Hematopoietic multipotent progenitor cell treated with erythropoietin and hydrocortisone succinate and interleukin-3 and kit ligand, for 17 days (in vitro differentiated cells): ENCODE measurements at places on chromosomes 7 and 10.

DNA sequence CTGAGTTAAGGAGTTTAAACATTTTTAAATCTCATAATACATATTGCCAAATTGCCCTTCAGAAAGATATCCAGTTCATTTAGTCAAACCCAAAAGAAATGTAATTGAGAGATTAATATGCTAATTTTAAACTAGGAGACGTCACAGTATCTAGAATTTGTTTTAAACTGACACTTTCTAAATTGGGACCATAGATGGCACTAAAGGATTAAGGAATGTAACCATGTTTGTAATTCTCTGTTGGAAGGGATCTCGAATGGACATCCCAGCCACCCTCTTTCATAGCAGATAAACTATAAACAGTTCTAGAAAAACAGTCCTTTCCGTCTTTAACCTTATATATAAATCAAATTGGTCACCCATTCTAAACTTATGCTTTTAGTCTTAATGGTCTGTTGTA lies 30.0 kb upstream of the SAMD9L start:
- DNase-seq: peak; percentile 73

- DNase-seq: peak; percentile 25
These were observed 130.1 kb downstream of the NT5C2 start for GRCh38 chr10:103062854-103063590.

GRCh38 chr10:22550732-22551131 lies 163.6 kb downstream of the PIP4K2A start:
- DNase-seq: peak; percentile 53

- DNase-seq: no peak
These were observed 116.2 kb downstream of the LRMDA start for GRCh38 chr10:75547391-75548298.

DNA sequence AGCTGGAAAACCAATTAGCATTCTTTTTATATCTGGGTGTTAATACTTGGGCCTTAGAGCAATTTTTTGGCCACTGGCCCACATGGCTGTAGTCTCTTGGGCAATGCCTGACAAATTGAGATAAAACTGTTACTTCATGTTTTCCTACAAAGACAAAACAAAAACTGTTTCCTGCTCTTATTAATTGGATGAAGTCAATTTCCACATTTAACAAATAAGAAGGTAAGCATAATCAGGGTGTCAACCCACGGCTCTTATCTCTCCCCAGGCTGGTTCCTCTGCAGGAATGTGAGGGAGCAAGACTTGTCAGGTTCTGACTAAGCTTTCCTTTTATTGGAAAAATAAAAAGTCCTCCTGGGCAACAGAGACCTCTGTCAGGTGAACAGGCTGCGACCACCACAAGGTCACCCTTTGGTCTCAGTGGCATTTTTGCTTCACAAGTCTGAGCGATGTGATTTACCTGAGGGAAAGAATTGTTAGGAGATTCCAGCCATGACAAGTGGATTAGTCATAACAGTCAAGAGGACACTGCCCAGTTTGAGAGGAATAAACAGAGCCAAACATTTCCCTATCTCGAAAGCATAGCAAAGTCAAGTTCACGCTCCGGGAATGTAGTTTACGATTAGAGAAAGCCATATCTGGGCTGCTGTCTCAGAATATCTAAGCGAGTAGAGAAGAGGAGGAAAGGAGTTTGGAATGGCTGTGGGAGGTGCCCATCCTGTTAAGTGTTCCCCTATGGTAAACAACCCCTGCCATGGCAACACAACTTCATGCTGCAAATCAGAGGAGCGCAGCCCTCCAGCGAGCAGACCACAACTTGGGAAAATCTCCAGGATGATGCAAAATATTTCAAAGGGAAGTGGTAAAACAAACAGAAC lies 144.4 kb downstream of the TES start:
- no peak for DNase-seq

- no peak for DNase-seq
These were observed 17.0 kb downstream of the TRA2A start for GRCh38 chr7:23514755-23515154.

GRCh38 chr7:30188811-30189210 lies 54.0 kb downstream of the MTURN start:
- no peak for DNase-seq

- no peak for DNase-seq
These were observed 16.2 kb downstream of the CTBP2 start for GRCh38 chr10:125144206-125144605.

DNA sequence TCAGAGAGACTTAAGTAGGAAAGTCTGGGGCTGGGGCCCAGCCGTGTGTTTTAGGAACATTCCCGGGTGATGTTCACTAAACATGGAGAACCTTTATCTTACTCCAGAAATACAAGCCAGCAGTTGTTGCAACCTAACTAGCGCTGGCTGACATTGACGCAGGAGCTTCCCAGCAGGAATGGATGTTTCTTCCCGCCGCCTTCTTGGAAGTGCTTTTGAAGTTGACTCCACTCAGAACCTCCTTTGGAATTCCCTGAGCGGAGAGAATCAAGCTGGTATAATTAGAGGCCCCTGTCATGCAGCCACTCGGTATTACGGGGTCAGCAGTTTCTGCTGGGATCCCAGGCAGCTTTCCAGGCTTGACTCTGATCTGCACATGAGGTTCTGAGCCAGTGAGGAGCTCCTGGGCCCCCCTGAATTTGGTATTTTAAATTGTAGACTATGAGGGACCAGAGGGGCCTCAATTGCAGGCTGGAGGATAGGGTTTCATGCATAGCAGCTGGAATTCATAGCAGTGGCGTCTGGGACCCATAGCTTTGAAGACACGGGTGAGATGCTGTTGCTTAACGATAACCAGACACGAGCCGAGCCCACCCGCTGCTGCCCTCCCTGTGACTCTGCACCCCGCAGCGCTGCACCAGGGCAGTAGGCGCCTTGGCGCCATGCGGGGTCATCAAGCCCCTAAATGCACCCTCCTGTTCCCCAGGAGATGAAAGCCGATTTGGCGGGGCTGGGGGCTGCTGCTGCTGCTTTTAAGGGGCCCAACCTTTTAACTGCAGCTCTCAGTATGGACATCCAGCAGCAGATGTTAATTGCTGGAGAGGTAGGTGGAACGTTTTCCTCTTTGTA lies 61.8 kb downstream of the EEPD1 start:
- DNase-seq: no peak

GRCh38 chr10:8056871-8057331 lies 2.4 kb downstream of the GATA3 start:
- no peak for DNase-seq

GRCh38 chr7:46411236-46411635 lies 490.2 kb upstream of the IGFBP3 start:
- no peak for DNase-seq

DNA sequence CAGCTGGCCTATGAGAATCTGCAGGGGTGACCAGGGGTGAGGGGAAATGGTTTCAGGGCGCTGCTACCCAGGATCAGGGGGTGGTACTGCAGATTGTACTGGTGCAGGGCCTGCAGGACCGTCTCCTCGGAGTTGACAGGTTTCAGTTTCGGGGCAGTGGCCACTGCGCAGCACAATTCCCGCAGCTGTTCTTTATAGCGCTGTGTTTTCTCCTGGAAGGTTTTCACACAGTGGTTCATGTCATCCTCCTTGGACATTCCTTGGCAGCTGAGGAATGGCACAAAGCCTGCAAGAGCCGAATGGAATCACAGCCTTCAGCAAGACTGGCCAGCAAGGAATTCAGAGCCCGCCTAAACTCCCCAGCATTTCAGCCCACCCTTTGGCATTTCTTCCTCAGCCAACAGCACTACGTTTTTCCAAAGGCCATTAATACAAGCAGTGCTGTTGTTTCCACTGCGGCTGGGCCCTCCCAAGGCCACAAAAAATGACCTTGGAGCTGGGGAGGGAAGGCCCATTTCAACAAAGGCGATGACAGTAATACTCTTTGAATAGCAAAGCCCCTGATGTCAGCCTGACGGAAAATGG lies 44.9 kb downstream of the PNLIPRP2 start:
- DNase-seq: no peak
